SHP77 treated with DMSO at 0.1 percent for 48 hours (cell line): ENCODE measurements at places on chromosomes 11 and 22.

DNA sequence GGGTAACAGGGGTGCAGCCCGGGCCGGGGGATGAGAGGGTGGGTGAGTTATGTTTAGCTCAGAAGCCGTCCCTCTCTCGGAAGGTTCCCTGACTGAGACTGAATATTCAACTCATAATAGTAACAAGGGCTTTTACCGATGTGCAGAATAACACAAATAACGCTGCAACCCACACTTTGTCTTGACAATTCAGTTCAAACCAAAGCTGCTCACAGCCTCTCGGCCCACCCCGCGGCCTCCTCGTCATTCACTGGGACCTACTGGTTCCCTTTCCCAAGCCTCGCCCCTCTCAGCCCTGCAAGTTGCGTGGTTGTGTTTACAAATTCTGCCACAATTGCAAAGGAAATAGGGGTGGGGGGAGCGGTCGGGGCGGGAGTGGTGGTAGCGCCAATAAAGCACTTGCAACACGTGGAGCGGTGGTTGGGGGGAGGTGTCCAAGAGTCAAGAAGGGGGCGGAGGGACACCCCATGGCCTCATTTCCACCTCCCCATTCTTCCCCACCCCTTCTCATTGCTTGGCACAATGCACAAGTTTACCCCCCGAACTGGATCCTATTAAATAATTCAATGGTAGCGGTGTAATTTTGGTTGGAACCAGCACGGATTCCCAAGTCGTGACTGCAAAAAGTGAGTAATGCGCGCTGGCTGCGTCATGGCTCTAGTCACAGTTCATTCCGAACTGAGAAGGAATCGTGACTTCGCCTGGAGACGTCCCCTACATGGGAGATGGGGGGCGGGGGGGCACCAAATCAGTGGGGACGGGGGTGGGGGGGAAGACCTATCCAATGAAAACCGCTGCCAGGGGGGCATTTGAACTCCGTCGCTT is 102.0 kb upstream of the HSD17B12 start:
- DNase-seq: no peak

GRCh38 chr22:21074102-21074715 is 28.5 kb downstream of the LRRC74B start:
- DNase-seq: no peak

GRCh38 chr11:58788355-58789023 is 56.0 kb downstream of the GLYATL2 start:
- no peak for DNase-seq

- DNase-seq: no peak
These were observed 15.5 kb upstream of the OR5M11 start for GRCh38 chr11:56558574-56558973.

DNA sequence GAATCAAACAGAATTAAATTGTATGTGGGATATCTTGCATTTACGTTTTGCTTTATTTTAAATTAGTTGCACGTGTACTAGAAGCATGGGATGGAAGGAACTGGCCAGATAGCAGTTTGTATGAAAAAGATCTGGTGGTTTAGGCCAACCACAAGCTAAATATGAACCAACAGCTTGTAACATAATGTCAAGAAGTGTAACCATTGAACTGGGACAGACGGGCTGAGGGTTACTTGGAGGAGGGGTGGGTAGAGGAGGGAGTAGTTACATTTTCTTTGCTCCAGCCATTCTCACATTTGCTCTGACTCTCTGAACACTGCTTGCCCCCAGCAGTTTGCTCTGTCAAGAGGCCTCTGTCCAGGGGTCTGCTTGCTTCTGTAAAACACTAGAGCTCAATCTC is 31.7 kb upstream of the CXCR5 start:
- DNase-seq: no peak

DNA sequence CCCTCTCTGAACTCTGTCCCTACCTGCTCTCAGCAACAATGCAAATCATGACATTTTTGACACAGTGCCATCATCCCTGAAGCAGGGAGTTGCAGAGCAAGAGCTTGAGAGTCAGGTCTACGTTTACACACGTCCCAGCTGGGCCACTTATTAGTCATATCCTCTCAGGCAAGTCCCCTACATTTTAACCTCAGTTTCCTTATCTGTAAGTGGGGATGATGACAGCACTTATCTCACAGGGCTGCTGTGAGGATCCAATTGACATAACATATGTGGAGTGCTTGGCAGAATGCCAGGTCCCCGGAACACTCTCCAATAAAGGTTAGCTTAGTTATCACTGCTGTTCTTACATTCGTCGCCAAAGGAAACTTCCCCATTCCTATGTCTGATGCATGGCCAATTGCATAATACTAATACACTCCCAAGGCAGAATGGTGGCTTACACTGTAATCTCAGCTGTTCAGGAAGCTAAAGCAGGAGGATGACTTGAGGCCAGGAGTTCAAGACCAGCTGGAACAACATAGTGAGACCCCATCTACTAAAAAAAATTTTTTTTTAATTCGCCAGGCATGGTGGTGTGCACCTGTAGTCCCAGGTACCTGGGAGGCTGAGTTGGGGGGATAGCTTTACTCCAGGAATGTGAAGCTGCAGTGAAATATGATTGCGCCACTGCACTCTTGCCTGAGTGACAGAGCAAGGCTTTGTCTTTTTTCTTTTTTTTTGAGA is 16.6 kb downstream of the ASCC2 start:
- DNase-seq: peak; percentile 24

GRCh38 chr11:293852-294661 is 5.1 kb downstream of the PGGHG start:
- DNase-seq: no peak

- DNase-seq: no peak
These were observed 69.7 kb upstream of the GRK3 start for GRCh38 chr22:25494774-25495173.

DNA sequence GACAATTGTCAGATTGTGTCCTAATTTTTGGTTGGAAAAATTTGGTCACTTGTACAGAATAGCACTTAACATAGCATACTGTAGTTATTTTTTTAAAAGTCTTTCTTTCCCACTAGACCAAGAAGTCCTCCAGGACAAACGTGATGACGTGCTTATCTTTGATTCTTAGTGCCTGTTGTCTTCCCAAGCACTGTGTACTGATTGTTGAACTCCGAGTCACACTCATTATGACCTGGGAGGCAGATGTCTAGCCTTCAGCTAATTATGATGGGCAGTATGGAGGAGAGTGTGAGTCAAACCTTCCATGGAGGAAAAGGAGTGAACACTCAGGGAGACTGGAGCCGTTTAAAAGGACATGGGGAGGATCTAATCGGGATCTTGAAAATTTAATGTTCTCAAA is 119.8 kb downstream of the SPON1 start:
- DNase-seq: no peak

GRCh38 chr11:101915791-101916291 is 481 bp downstream of the ANGPTL5 start:
- no peak for DNase-seq

- peak; percentile 7 for DNase-seq
These were observed 1031.8 kb downstream of the NTM start for GRCh38 chr11:132402071-132402684.

DNA sequence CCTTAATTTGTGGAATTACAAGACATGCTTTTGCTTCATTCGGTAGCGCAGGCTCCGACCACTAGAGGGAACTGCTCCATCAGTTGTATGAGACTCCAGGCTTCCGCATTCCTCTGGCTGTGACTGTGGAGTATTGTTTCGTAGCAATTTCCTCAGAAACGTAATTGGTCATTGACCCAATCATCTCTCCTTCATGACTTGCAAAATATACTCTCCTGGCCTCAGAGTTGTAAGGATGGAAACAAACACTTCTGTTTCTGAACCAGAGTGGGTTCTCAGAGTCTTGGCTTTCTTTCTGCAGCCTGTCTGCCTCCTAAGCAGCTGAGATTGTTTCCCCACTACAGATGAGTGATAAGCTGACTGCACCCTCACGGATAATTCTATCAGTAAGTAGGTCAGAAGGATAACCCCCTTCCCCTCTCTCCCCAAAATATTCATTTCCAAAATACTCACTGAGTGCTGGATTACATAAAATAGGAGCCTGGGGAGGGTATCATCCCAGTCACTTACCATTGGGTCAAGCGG is 146.8 kb upstream of the ZC3H12C start:
- DNase-seq: peak; percentile 34

- no peak for DNase-seq
These were observed 13.2 kb upstream of the NPAS4 start for GRCh38 chr11:66407651-66408050.

DNA sequence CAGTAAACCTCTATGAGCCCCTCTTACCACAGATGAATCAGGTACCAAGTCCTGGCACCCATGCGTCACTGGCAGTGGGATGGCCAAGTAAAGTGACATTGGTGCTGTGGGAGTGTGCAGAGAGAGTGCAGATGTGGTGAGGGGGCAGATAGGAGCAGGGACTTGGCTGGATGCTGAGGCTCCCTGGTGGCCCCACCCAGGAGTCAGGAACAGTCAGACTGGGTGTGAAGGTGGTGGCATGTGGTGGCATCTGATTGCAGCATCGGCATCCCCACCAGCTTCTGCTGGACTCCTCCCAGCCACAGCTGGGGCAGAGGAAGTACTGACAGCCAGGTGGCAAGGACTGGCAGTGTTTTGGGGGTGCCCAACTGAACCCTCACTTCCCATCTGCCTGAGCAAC is 11.4 kb downstream of the DGAT2 start:
- DNase-seq: no peak

- no peak for DNase-seq
These were observed 201.8 kb downstream of the TMEM135 start for GRCh38 chr11:87239531-87239930.

- no peak for DNase-seq
These were observed 40.0 kb upstream of the FIBIN start for GRCh38 chr11:26953770-26954392.

- no peak for DNase-seq
These were observed 81.6 kb downstream of the ZC3H12C start for GRCh38 chr11:110174645-110175310.

- DNase-seq: no peak
These were observed 72.1 kb upstream of the BMAL1 start for GRCh38 chr11:13205486-13205885.

GRCh38 chr22:26994801-26995200 is 337.4 kb downstream of the MIAT start:
- DNase-seq: no peak

DNA sequence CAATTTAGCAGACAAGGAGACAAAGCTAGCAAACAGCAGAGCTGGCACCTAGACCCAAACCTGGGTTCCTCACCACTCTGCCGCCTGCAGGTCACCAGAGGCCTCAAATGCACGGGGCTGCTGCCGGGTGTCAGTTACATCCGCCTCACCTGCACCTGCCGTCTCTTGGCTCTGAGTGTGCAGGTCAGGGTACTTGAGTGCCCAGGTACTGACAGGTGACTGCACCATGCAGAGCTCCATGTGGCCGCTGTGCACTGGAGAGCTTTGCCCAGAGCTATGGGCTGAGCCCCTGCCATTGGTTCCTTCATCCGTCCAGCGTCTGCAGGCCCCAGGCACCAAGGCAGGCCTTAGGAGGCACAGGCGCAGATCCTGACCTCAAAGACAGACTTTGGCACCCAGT is 35.0 kb downstream of the PDGFB start:
- DNase-seq: peak; percentile 28
